ENCODE measurements at places on chromosomes 7 and 10. TPM values are rescaled to one million over a fixed set of nuclear protein-coding genes. Genes with fewer than 3 reads are reported as not detected.

- peak; percentile 9 for DNase-seq
- peak overlapping the region; percentile 98 for H3K27ac ChIP-seq
- peaks cover 4% of the 10 kb centered on the region for H3K36me3 ChIP-seq
- H3K4me1 ChIP-seq, result peaks cover 22% of the 10 kb centered on the region
- H3K27me3 ChIP-seq, result peaks cover 5% of the 10 kb centered on the region
Observed at GRCh38 chr7:149791-150636, 42.4 kb upstream of the FAM20C start.

DENND2A gene
- not detected for total RNA-seq

- DNase-seq, result no peak
- no peaks in the 10 kb centered on the region for H3K4me1 ChIP-seq
- H3K27me3 ChIP-seq, result peaks cover 13% of the 10 kb centered on the region
Observed at GRCh38 chr7:102898532-102898859, 14.3 kb upstream of the LRRC17 start.

GRCh38 chr7:155457544-155458110 is 302 bp upstream of the EN2 start:
- no peak overlapping the region for H3K4me3 ChIP-seq
- no peak for DNase-seq
- no peak overlapping the region for H3K27ac ChIP-seq
- peaks cover 69% of the 10 kb centered on the region for H3K27me3 ChIP-seq

GRCh38 chr10:3806603-3807002 is 21.6 kb upstream of the KLF6 start:
- peak overlapping the region; percentile 8 for H3K4me3 ChIP-seq
- H3K27ac ChIP-seq, result peak overlapping the region; percentile 99
- H3K4me1 ChIP-seq, result peaks cover 82% of the 10 kb centered on the region
- no peaks in the 10 kb centered on the region for H3K27me3 ChIP-seq
- no peaks in the 10 kb centered on the region for H3K36me3 ChIP-seq
- DNase-seq, result no peak

CYP2C8 gene
- not detected for total RNA-seq

GSTO2 gene
- 1.1 TPM for total RNA-seq

DNA sequence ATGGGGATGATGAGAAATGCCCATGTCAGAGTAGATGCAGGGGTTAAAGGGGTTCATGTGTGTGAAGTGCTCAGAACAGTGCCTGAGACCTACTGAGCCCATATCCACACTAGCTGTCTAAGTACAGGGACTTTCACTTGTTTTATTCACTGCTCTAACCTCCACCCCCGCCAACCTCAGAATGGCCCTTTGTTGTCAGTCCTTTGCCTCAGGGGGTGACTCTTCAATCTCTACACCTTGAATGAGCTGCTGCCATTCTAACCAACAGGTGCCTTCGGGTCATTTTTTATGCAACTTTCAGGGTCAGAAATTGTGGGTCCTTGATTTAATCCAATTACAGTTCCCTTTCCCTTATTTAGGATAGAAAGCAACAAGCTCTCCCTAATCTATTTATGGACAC is 26.2 kb downstream of the VSTM4 start:
- no peak for DNase-seq
- H3K27ac ChIP-seq, result no peak overlapping the region
- no peaks in the 10 kb centered on the region for H3K36me3 ChIP-seq

DNA sequence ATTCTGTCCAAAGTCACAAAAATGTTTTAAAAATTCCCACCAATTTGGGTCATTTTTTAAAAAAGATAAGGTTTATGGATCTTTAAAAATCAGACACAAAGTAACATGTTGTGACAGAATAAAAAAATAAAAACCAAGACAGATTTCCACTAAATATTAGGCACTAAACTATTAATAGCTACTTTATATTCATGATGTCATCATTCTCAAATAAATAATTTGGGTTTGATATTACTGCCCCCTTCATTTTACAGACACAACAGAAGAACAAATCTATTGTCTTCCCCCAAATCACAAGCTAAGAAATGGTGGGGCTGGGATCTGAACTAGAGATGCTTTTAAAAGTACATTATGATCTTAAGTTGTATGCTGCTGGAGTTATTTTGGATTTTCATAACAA is 119.4 kb downstream of the MICU1 start:
- no peak overlapping the region for H3K27ac ChIP-seq
- DNase-seq, result no peak
- no peaks in the 10 kb centered on the region for H3K27me3 ChIP-seq
- H3K36me3 ChIP-seq, result peaks cover 6% of the 10 kb centered on the region

C10orf67 gene
- total RNA-seq, result 0.18 TPM

CDNF gene
- total RNA-seq, result 0.93 TPM

EVX1 gene
- total RNA-seq, result not detected

DNA sequence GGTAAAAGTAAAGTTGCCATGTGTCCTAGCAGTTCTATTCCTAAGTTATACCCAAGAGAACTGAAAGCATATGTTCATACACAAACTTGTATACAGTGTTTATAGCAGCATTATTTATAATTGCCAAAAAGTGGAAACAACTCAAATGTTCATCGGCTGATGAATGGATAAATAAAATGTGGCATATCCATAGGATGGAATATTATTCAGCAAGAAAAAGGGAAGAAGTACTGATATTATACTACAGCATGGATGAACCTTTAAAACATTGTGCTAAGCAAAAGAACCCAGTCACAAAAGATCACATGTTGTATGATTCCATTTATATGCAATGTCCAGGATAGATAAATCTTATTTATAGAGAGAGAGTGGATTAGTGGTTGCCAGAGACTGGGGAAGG is 68.9 kb downstream of the NRF1 start:
- DNase-seq, result no peak
- no peaks in the 10 kb centered on the region for H3K4me1 ChIP-seq
- no peak overlapping the region for H3K27ac ChIP-seq
- H3K4me3 ChIP-seq, result no peak overlapping the region
- H3K27me3 ChIP-seq, result no peaks in the 10 kb centered on the region

- no peak for DNase-seq
- no peaks in the 10 kb centered on the region for H3K27me3 ChIP-seq
- H3K36me3 ChIP-seq, result peaks cover 16% of the 10 kb centered on the region
- H3K4me3 ChIP-seq, result no peak overlapping the region
Observed at GRCh38 chr10:131931981-131932380, 31.2 kb downstream of the PPP2R2D start.

DNA sequence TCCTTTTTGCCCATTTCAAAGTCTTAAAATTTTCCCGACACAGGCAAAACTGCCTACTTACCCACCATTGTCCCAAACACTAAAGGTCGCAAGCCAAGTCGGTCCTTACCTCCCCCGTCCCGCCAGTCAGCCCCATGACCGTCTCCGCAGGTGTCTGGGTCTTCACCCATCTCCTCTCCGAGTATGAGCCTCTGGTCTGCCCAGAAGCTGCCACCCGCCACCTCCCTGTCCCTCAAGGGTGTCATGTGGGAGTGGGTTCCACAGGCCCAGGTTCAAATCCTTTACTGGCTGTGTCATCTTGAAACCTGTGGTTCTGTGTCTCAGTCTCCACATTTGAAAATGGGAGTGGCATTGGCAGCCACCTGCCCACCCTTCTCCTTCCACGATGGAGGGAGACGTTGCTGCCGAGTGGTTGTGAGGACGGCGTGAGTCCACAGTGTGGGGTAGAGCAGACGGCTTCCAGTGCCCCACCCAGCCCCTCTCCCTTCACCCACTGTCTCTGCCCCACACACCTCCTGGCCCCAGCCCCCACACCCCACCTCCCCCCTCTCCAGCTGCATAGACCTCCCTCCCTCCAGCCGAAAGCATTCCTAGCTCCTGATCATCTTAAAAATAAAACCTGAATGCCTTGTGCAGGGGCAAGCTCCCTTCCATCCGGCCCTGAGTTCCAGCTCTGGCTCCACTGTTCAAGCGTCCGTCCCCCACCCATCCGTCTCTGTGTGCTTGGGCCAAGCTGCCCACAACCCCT is 35.3 kb downstream of the FOXL3 start:
- H3K27ac ChIP-seq, result no peak overlapping the region
- H3K4me1 ChIP-seq, result no peaks in the 10 kb centered on the region
- no peak for DNase-seq
- H3K27me3 ChIP-seq, result peaks cover 11% of the 10 kb centered on the region
- H3K4me3 ChIP-seq, result no peak overlapping the region

DNA sequence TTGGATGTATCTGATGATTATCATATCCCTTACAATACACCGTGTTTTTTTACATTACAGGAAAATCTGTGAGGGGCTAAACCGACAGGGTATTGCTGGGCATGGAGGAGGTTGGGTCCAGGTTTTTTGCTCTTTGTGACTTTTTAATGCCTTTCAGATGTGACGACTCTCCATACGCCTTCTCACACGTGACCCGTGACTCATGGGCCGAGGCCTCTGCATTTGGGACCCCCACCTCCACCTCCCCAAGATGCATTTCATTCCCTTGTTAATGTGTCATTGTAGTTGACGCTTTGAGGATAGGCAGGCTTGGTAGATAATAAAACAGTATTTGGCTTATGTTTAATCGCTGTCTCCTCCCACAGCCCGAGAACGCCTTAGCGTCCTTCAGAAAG is 95.3 kb downstream of the CUX1 start:
- H3K27me3 ChIP-seq, result no peaks in the 10 kb centered on the region
- H3K36me3 ChIP-seq, result no peaks in the 10 kb centered on the region
- H3K4me3 ChIP-seq, result no peak overlapping the region
- no peaks in the 10 kb centered on the region for H3K4me1 ChIP-seq
- no peak overlapping the region for H3K27ac ChIP-seq
